Hindlimb muscle (tissue), 1 donor: ENCODE measurements at places on chromosomes 13 and 19. TPM values are rescaled to one million over a fixed set of nuclear protein-coding genes. Genes with fewer than 3 reads are reported as not detected.

- no peak for DNase-seq
Measured at GRCh38 chr13:60439201-60439600, 42.2 kb downstream of the TDRD3 start.

- DNase-seq = no peak
Measured at GRCh38 chr13:48818495-48819356, 157.0 kb upstream of the FNDC3A start.

DNA sequence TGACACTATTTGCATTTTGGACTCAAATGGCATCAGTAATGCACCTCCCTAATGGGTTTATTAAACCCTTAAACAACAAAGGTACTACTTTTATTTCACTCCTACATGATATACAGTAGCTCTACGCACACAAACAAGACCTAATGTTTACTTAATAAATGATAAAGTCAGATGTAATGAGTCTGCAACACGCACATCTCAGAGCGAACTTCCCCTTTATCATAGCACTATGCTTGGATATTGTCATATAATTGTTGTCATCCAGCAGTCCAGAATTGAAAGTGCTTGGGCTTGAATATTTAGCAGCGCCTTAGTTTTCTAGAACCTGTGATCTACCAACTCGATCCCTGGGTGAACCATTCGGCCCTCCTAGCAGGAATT is 772 bp downstream of the PARP4 start:
- DNase-seq = no peak

CATSPERD gene
- not detected for polyA plus RNA-seq

RNF225 gene
- polyA plus RNA-seq = not detected

DNA sequence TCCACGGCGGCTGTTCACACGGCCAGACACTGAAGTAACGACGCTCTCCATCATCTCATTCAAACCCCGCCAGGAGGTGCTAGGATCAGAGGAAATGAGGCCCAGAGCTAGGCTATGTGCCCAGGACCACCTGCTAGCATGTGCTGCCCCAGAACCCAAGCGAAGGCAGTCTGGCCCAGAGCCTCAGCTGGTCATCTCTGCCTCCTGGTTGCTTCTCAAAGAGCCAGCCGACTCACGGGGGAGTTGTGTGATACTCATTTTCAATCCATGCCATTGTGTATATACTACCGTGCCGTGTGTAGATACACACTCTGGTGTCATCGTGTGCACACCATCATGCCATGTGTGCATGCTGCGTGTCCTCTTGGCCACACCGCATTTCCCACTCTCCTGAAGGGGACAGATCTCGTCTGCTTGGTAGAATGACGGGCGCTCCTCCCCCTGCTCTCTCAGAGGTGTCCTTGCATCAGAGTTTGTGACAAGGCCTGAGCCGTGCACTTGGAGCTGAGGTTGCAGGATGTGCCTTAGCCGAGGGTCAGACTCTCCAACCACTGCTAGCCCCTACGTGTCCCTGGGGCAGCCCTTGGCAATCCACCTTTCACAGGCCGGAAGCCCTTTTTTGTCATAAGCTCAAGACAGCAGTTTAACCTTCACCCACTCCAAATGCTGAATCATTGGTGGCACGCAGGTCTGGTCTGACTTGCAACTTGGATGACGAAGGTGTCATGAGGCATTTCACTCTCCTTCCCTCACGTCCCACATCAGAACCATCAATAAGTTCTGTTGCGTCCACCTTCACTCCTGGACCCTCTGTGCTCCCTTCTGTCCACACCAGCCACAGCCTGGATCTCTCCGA is 130.4 kb downstream of the CRYL1 start:
- DNase-seq = no peak

GRCh38 chr19:42121656-42122069 is 10.6 kb downstream of the POU2F2 start:
- DNase-seq = no peak

GRCh38 chr13:35768551-35768950 is 292.1 kb upstream of the MAB21L1 start:
- DNase-seq = no peak

- DNase-seq = no peak
Measured at GRCh38 chr19:9789066-9789465, 20.5 kb upstream of the ZNF846 start.

- no peak for DNase-seq
Measured at GRCh38 chr19:5913739-5914357, at the start of gene CAPS. Gene CAPS, plus strand, starts transcription at chr19:5914254. Its CDS starts 153 bp downstream, at chr19:5914407.

SERP2 gene
- 4.5 TPM for polyA plus RNA-seq

GRCh38 chr19:4012092-4012974 is 4.8 kb downstream of the PIAS4 start:
- DNase-seq = no peak

EFNB2 gene
- 22.6 TPM for polyA plus RNA-seq

- DNase-seq = peak; percentile 40
Measured at GRCh38 chr13:36154567-36155291, 23.5 kb upstream of the DCLK1 start.

- DNase-seq = no peak
Measured at GRCh38 chr13:97499181-97499580, 65.2 kb downstream of the RAP2A start.

SH2D3A gene
- polyA plus RNA-seq = 1.4 TPM

IGSF23 gene
- polyA plus RNA-seq = not detected

DNA sequence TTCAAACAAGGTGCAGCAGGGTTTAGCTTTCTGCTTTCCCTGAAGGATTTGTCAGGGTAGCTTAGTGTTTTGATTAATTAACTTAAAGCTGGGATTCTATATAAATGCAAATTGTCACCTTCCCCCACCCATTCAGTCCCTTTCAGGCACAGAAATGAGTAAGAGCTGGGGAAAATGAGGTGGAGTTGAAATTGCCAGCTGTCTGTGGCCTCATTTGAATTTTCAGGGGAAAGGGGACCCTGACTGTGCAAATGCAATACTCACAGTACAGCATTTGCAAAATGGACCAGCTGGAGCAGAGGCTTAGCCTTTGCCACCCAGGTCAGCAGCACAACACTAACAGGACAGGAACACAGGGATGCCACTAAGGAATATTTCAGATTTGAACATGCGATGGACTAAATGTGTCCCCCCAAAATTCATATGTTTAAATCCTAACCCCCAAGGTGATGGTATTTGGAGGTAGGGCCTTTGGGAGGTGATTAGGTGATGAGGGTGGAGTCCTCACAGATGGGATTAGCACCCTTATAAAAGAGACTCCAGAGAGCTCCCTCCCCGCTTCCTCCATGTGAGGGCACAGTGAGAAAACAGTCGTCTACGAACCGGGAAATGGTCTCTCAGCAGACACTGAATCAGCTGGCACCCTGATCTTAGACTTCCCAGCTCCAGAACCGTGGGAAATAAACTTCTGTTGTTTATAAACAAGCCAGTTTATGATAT is 59.5 kb upstream of the CYSLTR2 start:
- no peak for DNase-seq

- DNase-seq = no peak
Measured at GRCh38 chr13:101706651-101707050, 254.2 kb downstream of the ITGBL1 start.

DNA sequence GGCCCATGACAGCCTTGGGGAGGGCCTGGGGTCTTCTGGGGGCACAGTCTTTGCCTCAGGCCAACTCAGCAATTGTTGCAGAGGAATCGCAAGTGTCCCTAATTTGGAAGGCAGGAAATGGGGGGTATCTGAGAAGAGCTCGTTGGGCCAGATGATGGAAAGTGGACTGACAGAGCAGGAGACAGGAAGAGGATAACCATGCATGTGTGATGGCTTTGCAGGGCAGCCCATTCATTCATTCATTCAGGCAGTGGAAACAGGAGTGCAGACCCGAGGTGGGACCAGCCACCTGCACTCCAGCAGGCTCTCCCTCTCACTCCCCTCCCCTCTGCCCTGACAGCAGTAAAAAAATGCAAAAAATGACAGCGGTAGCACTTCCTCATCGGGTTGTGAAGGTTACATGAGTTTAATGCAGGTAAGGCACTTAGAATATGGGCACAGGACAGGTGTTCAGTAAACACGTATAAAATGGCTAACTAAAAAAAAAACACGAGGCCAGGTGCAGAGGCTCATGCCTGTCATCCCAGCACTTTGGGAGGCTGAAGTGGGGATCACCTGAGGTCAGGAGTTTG is 5.0 kb upstream of the TMEM147 start:
- no peak for DNase-seq
